AML-193 (cell line): ENCODE measurements at places on chromosomes 6 and 20.

- DNase-seq: no peak
Measured at GRCh38 chr6:155396605-155397004, 59.0 kb downstream of the NOX3 start.

- DNase-seq: no peak
Measured at GRCh38 chr6:31468311-31468710, 29.6 kb upstream of the MICB start.

DNA sequence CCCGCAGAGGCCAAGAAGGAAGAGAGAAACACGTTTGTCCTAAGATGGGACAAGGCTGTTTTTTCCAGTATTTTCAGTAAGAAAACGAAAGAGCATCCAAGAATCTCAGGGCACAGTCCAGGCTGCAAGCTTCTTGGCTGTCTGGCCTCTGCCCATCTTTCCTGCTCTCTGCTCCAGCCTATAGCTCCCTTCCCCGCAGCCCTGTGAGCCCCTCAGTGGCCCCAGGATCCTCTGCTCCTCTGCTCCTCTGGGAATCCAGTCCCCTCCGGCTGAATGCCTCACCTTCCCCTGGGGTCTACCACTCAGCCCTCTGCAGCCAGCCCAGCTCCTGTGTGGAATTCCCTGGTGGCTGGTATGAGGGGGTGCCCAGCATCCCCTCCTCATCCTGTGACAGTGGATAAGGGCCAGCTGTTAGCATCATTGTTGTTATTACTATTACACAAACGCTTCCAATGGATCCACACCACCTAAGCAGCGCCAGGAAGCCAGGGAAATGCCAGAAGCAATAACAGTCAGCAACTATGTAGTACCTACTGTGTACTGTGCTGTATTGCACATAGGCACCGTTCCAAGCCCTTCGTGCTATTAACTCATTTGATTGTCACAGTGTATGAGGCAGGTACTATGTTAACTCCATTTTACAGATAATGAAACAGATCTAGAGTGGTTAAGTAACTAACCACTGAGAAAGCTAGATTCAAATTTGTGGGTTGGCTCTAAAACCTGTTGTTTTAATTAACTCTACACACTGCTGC is 60.3 kb upstream of the PTPN1 start:
- DNase-seq: no peak

DNA sequence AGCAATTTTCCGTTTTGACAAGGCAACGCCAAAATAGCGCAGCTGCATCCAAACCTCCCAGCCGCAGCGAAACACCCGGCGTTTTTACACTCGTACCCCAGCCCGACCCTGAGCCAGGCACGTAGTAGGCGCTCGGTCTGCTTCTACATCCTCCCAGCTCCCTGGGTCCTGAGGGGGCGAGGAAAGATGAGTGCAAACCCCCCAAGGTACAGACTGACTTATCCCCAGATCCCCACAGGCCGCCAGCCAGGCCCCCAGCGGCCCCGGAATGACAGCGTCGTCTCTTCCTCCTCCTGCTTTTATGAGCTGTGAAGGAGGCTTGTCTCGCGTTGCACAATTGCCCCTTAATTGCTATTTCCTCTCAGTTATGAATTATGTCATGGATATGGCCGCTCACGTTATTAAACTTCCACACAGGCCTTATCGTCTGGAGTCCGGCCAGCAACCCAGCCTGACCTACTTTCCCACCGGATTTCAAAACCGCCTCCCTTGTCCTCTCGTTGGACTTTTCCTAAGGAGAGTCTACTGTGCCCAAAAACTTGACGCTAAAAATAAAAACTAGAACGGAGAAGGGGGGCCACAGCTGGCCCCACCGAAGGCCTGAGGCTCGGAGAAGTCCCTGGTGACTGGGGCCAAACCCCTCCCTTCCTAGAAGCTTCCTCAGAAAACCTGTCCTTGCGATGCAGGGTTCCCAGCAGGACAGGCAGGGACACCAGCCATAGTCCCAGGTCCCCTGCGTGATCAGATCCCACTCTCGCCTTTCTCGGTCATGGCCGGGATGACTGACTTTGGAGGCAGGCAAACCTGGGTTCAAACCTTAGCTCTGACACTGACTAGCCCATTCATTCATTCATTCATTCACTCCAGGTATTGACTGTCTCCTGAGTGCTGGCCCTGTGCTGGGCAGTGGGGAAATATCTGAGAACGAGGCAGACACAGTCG is 130.9 kb upstream of the PTPN1 start:
- peak; percentile 65 for DNase-seq

- DNase-seq: no peak
Measured at GRCh38 chr6:85449388-85449817, 480 bp upstream of the NT5E start.

GRCh38 chr20:62792182-62792939 is 3.9 kb upstream of the MRGBP start:
- DNase-seq: no peak

GRCh38 chr6:111844376-111844775 is 28.9 kb downstream of the FYN start:
- no peak for DNase-seq
